ENCODE measurements at places on chromosomes 3 and 15. TPM values are rescaled to one million over a fixed set of nuclear protein-coding genes. Genes with fewer than 3 reads are reported as not detected.

GATA2 gene
- 11.4 TPM for total RNA-seq

SERPINI1 gene
- 4.7 TPM for total RNA-seq

- DNase-seq = peak; percentile 85
These were observed 482.7 kb upstream of the ADAMTS9 start for GRCh38 chr3:65170390-65171042.

GRCh38 chr3:45443459-45443858 lies 55.1 kb downstream of the LARS2 start:
- DNase-seq = no peak

DNA sequence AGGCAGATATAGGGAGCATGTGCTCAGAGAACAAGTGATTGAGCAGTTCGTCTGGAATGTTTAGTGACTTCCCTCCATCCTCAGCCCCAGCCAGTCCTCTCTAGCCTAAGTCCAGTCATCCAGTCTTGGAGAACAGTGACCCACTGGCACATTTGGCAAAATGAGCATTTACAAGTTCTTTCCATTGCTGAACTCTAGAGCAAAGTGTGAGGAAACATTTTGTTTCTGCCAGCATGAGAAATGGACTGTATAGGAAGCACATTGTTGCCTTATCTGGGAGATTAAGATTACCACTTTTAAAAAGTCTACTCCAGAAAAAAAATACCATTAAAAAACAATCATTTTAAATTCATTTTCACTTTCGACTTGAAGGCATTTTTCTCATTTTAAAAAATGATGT lies 353.6 kb downstream of the SHQ1 start:
- DNase-seq = no peak

Data from omental fat pad (tissue), 4 donors.